Cardiac septum (tissue), 1 donor: ENCODE measurements at places on chromosomes 1 and 21. TPM values are rescaled to one million over a fixed set of nuclear protein-coding genes. Genes with fewer than 3 reads are reported as not detected.

Gene TMEM82
- total RNA-seq, result not detected

Gene ATF3
- total RNA-seq, result 16.2 TPM

Gene RAP1GAP
- total RNA-seq, result 2.7 TPM

Gene ZSWIM5
- total RNA-seq, result 1.5 TPM

Gene ARHGAP30
- 2.6 TPM for total RNA-seq

Gene F5
- 0.97 TPM for total RNA-seq

Gene TCP10L
- 2.5 TPM for total RNA-seq

Gene EDARADD
- total RNA-seq, result 0.43 TPM

Gene PTPN7
- total RNA-seq, result 1.2 TPM

Gene RNPEP
- total RNA-seq, result 17.4 TPM

Gene SLFNL1
- total RNA-seq, result 0.30 TPM

Gene RXFP4
- not detected for total RNA-seq

Gene ATAD3B
- 13.7 TPM for total RNA-seq

Gene ANGEL2
- 17.8 TPM for total RNA-seq

Gene NEGR1
- 5.2 TPM for total RNA-seq

Gene FABP3
- 3,048 TPM for total RNA-seq

Gene ANGPTL3
- total RNA-seq, result not detected

Gene TRIM58
- 1.2 TPM for total RNA-seq

Gene HSF2BP
- not detected for total RNA-seq

Gene HES2
- not detected for total RNA-seq

Gene FAM151A
- 0.22 TPM for total RNA-seq

Gene ZMYND12
- total RNA-seq, result 1.6 TPM
